Stimulated activated CD4-positive, alpha-beta T cell treated with anti-CD3 and anti-CD28 coated beads, Interleukin-1b, Interleukin-23, amount 100 ng/mL, for 4 hours (primary cell): ENCODE measurements at places on chromosomes 7 and 10.
A peak's percentile ranks its signal among the peaks of the same experiment; 100 is the strongest.

- DNase-seq = peak; percentile 49
Measured at GRCh38 chr10:70115948-70116682, 16.5 kb downstream of the AIFM2 start.

- no peak for DNase-seq
Measured at GRCh38 chr7:50681432-50682045, 101.2 kb downstream of the GRB10 start.

DNA sequence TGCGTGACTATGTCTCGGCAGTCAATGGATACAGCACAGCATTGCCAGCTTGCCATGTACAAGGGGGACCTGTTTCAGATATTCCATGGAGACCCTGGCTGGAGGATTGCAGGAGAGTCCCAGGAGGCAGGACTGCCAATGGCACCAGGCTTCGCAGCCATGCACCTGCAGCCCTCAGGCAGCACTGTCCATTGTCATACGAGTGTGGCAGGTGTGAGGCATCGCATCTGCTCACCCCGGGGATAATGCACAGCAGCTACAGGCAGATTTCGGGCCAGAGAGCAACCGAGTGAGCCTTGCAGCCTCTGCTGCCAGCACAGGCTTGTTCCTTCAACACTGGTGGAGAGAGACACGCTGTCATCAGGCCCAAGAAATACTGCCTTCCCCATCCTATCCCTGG lies 415.1 kb downstream of the PAXIP1 start:
- no peak for DNase-seq

DNA sequence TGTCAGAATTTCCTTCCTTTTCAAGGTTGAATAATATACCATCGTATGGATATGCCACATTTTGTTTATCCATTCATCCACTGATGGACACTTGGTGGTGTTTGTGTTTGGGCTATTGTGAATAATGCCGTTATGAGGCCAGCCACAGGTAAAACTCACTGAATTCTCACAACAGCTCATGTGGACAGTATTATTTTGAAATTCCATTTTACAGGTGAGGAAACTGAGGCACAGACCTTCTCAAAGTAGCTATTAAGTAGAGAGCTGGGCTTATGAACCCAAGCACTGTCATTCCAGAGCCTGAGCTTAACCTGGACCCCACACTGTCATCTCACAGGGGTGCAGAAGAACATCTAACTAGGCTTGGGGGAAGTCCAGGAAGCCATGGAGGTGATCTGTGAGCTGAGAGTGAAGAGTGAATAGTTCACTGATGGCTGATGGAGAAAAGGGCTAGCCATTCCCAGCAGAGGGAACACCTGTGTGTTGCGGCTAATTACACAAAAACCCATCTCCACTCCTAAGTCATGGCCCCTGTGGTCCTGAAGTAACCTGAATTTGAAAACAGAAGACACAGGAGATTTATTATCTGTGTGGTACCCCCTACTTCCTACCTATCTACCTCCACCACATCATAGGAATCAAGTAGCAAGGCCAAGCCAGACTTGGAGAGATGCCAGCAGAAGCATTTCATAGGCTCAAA lies 8.7 kb downstream of the INMT start:
- no peak for DNase-seq

DNA sequence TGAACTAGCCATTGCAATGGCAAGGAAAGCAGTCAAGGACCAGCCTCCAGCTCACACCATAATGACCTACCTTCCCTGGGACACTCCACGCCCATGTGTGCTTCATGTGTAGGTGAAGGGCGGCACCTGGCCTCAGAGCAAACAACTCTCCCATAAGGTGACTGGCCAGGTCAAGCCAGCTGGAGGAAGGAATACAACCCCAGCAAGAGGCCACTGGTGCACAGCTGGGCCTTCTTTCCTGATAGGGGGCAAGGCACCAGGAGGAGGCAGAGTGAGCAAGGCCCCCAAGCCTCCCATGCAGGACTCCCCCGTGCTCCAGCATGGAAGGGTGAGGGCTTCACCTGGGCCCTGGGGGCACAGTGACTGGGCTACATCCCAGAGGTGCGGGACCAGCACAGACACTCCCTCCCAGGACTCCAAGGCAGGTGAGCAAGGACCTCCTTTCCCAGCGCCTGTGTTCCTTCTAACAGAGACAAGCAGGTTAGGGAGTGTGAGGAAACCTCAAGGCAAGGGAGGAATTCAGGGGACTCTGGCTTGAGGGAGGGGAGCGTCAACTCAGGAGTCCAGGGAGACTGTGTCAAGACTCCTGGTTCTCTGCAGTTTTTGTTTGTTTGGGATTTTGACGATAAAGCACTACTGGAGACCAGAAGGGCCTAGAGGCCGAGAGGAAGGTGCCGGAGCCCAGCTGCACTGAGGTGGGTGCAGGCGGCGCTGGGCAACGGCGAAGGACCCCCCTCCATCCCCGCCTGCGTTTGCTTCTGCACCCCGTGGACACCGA lies 1.7 kb downstream of the PTPRN2 start:
- no peak for DNase-seq

DNA sequence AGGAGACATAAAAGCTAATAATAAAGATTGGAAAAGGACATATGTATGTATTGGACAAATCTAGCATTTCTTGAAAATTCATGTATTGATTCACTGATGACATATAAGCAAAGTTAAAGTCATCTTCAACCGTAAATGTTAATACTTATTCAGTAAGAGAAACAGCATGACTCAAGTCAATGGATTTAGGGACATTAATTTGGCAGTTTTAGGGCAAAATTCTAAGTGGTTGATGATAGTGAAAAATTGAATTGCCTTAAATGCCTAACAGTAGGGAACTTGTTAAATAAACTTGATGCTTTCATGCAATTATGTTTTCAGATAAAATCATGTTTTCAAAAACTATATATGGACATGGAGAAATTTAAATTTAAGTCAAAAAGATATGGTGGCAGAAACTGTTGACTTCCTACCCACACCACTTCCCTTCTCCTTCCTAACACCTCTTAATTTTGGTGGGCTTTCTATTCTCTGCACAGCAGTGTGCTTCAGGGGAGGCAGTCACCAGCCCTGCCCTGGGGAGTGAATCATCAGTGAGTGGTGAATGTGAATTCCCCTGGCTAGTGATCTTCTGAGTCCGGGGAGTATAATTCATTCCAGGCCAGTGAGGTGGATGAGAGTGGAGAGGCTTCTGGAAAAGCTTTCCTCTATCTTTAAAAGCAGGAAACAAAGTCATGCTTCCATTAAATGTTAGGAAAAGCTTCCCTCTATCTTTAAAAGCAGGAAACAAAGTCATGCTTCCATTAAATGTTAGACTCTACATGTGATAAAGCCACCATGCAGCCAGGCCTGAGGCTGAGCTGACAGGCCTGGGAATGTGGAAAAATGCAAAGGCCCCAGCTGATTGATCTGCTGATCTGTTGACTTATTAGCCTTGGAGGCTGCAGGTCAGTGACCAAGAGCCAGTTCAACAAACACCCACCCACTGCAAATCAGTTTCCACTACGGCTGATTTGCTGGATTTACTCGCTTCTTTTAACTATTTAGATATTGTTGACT lies 25.2 kb upstream of the ITGB1 start:
- no peak for DNase-seq

- DNase-seq = no peak
Measured at GRCh38 chr10:43039624-43040481, 37.0 kb upstream of the RET start.

DNA sequence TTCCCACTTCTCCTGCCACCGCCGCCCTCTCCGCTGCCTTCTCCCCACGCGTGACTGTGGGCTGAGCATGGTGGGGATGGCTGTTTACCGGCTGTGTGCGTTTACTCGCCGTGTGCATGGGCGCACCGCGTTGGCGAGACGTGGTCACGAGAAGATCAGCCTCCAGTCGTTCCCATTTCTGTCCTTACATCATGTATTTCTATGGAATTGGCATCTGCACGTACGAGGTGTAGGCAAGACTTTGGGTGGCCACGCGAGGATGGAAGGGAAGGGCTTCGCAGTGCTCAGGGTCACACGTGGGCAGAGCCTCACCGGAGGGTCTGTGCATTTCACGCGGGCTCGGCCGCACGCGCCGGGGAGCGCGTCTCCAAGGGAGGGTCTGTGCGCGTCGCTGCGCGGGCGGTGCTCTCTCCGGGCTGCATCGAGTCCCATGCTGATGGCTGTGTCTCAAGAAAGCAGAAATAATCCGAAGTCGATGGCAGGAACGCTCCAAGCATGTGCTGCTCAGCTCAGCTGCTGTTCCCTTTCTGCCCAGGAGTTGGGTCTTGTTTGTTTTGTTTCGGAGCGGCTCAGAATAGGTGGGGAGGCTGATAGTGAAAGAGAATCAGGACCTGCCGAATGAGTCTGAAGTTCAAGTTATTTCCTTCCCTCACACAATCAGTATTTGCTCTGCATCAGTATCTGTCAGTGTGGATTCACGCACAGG lies 973 bp downstream of the CAMK1D start:
- DNase-seq = peak; percentile 16

GRCh38 chr7:149285603-149286002 lies 23.6 kb downstream of the ZNF783 start:
- no peak for DNase-seq

GRCh38 chr10:5692461-5693358 lies 8.1 kb downstream of the TASOR2 start:
- DNase-seq = peak; percentile 45

DNA sequence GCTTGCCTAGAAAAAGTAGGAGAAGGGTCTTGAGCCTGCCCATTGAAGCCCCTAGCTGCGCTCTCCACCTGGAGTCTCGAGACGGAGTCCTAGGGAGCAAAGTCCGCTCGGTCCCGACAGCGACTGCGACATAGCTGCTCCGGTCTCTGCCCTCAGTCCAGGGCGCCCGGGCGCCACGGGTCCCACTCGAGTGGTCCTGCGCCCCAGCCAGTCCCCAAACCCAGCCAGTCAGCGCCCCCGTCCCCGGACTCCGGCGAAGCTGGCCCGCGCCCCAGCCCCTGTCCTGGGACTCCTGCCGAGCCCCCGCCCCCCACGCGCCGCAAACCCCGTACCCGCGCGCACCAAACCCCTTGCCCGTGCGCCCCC lies 490 bp downstream of the TNS3 start:
- DNase-seq = no peak

GRCh38 chr7:822692-823276 lies 9.5 kb upstream of the SUN1 start:
- DNase-seq = no peak

DNA sequence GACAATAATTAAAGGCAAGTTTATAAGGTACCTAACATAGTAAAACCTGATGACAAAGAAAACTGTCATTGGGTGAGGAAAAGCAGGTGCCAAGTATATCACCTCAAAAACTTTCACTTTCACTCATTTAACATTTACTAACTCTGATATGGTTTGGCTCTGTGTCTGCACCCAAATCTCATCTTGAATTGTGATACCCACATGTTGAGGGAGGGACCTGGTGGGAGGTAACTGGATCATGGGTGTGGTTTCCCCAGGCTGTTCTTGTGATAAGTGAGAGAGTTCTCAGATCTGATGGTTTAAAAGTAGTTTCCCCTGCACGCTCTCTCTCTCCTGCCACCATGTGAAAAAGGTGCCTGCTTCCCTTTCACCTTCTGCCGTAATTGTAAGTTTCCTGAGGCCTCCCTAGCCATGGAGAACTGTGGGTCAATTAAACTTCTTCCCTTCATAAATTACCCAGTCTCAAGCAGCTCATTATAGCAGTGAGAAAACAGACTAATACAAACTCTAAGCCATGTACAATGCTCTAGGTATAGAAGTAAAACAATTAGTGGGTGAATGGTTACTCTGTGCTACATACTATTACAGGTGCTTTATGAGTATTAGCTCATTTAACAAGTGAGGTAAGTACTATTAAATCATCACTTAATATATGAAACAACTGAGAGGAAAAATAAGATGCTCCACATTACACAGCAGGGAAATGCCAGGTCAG lies 199.0 kb downstream of the CHCHD3 start:
- DNase-seq = no peak

GRCh38 chr7:13159467-13160184 lies 472.2 kb downstream of the ARL4A start:
- no peak for DNase-seq
